Skin of body (tissue), 3 donors: ENCODE measurements at places on chromosomes 7 and 10. TPM values are rescaled to one million over a fixed set of nuclear protein-coding genes. Genes with fewer than 3 reads are reported as not detected.

GRCh38 chr7:130822642-130823041, 88.6 kb upstream of the KLF14 start:
- DNase-seq, result no peak

GRCh38 chr10:24777196-24777595, 53.5 kb upstream of the ARHGAP21 start:
- peak; percentile 34 for DNase-seq

DNA sequence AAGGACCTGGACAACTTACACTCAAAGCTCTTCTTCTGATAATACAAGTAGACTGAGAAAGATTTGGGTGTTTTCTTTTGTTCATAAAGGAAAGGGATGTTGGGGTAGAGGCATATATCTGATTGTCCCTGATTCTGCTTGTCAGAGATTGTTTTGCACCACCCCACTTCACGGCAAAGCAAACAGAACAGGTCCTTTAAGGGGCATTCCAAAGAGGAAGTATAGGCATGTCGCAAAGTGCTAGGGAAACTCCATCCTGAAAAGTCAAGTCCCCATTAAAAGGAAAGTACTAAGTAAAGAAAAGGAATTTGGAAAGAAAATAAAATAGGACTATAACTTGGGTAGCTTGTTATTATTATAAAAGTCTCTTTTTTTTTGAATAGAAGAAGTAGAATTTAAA, 233.0 kb downstream of the DNAJB9 start:
- no peak for DNase-seq

GRCh38 chr10:127398140-127398970, 150.8 kb upstream of the NPS start:
- no peak for DNase-seq

DNA sequence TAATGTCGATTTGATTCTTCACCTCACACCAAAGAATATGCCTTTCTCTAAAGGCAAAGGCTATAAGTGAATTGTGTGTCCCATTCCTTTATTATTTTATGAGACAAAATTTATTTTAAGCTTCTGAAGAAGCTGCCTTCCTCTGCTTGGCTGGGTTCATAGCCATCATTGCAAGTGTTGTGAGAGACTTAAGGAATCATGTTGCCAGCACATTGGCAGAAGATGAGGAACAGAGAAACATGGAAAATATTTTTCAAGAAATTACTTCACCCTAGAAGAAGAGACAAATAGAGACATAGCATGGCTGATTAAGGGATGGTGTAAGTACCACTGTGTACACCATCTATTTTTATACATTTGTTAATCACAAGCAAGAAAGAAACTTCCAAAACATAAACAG, 230.1 kb upstream of the SEMA3E start:
- peak; percentile 16 for DNase-seq

DNA sequence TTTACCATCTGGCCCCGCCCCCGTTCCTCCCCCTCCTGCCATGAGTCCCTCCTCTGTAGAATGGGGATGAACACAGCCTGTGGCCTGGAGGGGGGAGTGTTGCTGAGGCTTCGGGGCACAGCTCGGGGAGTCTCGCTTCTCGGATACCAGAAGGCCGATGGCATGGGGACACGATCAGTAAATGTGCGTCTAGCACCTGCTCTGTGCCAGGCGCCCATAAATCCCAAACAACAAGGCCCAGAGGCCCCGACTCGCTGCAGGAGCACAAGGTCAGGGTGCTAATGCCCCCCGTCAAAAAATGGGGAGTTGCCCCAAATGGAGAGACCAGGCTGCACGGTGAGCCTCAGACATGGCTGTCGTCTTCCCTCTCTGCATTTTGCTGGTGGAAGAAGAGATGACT, 40.7 kb downstream of the JAKMIP3 start:
- no peak for DNase-seq

GRCh38 chr7:17781491-17782215, 158.6 kb downstream of the SNX13 start:
- DNase-seq, result no peak

- DNase-seq, result no peak
Measured at GRCh38 chr10:79136236-79137005, 67.7 kb downstream of the ZMIZ1 start.

DNA sequence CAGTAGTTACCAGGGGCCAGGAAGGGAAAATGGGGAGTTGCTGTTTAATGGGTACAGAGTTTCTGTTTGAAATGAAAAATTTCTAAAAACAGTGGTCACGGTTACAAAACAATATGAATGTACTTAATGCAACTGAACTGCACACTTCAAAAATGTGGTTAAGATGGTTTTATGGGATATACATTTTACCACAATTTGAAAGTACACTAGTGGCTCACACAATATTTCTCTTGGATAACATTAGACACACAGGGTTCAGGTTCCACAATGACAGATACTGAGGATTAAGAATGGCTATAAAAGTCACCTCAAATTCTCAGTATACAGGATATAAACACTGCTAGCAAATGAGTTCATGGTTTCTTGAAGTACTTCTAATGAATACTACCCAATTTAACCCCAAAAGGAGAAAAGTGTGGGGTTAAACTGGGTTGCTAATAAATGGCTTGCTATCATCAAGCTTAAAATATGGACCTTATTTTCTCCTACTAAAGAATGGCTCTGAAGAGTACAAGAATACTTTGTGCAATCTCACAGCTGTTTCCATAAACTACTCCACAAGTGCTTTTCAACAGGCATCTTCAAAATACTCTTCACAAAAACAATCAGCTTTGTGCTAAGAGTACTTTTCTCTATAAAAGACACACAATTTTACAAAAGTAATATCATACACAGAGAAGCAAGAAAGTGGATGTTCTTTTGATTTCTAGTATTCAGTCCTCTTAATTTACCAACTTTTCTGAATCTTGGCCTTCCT, 92.9 kb downstream of the SRPK2 start:
- DNase-seq, result no peak

DNA sequence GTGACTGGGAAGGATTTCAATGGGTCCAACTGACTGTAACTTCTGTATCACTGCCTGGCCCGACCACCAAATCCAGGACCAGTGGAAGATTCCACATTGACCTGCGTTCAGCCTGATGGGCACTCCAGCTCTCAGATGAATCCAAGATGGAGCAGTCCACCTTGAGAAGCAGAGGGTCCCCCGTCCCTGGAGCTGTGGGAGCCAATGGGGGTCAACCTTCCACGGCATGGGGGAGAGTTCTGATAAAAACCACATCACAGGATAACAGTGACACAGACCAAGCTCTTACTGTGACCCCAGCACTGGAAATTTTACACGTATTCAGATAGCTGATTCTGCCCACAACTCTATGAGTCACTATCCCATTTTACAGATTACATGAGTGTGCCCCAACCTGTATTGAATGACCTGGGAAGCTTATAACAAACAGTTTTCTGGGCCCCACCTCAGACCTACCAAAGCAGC, 11.2 kb downstream of the ZCCHC24 start:
- DNase-seq, result no peak

- no peak for DNase-seq
Measured at GRCh38 chr7:91789086-91789485, 91.4 kb downstream of the MTERF1 start.

DNA sequence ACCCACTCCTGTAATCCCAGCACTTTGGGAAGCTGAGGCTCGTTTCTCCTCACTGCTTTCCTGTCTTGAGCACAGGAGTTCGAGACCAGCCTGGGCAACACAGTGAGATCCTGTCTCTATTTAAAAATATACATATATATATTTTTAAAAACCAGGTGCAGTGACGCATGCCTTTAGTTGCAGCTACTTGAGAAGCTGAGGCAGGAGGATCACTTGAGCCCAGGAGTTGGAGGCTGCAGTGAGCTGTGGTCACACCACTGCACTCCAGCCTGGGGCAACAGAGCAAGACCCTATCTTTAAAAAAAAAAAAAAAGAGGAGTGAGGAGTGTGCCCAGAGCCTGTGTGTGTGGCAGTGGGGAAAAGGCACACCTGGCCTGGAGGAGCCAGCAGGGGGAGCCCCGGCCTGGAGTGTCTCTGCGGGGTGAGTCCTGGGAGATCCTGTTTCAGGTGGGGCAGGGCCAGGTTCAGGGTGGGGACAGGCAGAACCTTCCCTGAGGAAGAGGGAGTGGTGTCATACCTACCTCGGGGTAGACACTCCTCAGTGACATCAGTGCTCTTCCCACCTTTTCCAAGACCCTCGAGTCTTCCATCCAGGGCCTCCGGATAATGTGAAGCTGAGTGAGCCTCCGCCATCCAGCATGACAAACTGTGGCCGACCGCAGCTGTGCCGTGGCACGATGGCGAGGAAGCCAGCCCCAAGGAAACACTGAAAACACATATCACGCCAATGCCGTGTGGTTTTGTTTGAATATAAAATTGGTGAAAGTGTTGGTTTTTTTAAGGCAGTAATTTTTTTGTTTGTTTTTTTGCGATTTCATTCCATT, 9.0 kb upstream of the ARPC1B start:
- no peak for DNase-seq

GRCh38 chr7:158955146-158955870, 99.0 kb downstream of the DYNC2I1 start:
- DNase-seq, result no peak

DNA sequence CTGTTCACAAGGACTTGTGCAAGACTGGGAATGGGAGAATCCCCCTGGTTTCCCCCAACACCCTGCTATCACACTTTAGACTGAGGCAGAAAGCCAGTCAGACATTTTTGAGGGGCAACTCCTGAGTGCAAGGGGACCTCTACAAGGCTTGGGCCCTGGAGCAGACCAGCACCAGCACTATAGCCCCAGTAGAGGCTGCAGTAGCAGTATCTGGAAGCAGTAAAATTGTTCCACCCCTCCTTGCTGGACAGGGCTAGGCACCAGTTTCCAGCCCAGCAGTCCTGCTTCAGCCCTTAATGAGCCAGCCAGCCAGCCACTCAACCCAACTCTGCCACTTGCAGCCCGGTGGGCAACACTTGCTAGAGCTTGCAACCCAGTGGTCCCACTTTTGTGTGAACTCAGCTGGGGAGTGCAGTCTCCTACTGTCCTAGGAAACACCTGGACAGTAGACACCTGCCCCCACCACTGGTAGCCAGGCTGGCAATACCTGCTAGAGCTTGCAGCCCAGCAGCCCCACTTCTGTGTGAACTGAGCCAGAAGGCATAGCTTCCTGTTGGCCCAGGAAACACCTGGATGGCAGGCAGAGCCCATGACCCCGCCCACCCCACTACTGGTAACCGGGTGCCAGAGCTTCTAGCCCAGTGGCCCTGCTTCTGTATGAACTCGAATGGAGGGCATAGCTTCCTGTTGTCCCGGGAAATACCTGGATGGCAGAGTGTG, 65.0 kb downstream of the FBXL13 start:
- DNase-seq, result no peak

GRCh38 chr10:23051855-23052331, 43.5 kb upstream of the MSRB2 start:
- no peak for DNase-seq

DNA sequence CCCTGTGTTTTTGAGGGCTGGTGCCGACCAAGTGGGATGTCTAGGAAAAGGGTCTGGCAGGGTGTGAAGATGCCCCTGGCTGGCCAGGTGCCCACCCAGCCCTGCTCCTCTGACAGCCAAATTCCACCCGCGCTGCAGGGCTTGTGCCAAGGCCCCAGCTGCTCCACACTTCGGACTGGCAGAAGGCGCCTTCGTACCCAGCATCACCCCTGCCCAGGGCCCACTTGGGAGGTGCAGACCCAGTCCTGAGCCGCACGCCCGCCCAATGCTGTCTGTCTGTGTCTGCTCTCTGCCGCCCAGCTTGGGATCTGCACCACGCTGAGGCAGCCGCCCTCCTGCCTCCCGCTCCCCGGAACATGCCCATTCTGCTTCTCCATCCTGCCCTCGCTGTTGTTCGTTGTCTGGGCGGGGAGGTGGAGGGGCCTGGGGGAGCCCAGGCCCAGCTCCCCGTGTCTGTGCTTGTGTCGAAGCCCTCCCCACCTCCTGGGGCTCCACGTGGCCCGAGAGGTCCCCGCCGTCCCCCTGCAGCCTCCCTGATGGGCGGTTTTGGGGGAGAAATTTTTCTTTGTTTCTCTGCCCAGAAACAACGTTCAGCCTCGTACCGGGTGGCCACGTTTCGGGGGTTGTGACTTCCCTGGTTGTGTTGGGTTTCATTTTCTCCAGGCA, 36.9 kb upstream of the PPIF start:
- no peak for DNase-seq

GRCh38 chr10:13670311-13670710, 83.5 kb downstream of the PRPF18 start:
- DNase-seq, result no peak

GRCh38 chr10:59287587-59288255, 74.6 kb downstream of the FAM13C start:
- no peak for DNase-seq

- no peak for DNase-seq
Measured at GRCh38 chr7:18320971-18321567, 174.5 kb upstream of the HDAC9 start.

DNA sequence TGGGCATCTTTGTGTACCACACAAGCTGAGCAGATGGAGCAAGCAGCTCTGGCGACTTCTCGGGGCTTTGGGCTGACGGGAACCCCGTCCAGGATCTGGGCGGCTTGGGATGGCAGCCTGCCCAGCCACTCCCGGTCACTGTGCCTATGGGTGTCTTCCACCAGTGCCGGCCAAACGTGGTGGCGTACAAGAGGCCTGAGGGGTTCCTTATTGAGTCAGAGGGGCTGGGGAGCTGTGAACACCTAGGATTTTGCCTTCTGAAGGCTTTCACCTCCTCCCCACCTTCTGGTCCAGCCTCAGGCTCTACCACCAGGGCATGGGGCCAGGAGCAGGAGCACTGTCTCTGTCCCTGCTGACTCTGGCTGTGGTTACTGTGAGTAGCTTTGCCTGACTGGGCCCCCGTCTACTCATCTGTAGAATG, 71.8 kb upstream of the PPIF start:
- no peak for DNase-seq

GRCh38 chr10:124416733-124417132, 2.0 kb downstream of the OAT start:
- DNase-seq, result no peak

GRCh38 chr10:377228-377627, 242.0 kb downstream of the ZMYND11 start:
- DNase-seq, result no peak

The NDUFA5 gene
- total RNA-seq, result 64.8 TPM

The PNLIPRP3 gene
- total RNA-seq, result 5.8 TPM

The CYP26C1 gene
- total RNA-seq, result not detected

The CHST3 gene
- 19.5 TPM for total RNA-seq

The TLX1 gene
- total RNA-seq, result not detected

The TMEM209 gene
- total RNA-seq, result 12.4 TPM

The TFPI2 gene
- 0.89 TPM for total RNA-seq

The RNF133 gene
- 0.39 TPM for total RNA-seq
